ENCODE measurements at places on chromosomes 6 and 20.

DNA sequence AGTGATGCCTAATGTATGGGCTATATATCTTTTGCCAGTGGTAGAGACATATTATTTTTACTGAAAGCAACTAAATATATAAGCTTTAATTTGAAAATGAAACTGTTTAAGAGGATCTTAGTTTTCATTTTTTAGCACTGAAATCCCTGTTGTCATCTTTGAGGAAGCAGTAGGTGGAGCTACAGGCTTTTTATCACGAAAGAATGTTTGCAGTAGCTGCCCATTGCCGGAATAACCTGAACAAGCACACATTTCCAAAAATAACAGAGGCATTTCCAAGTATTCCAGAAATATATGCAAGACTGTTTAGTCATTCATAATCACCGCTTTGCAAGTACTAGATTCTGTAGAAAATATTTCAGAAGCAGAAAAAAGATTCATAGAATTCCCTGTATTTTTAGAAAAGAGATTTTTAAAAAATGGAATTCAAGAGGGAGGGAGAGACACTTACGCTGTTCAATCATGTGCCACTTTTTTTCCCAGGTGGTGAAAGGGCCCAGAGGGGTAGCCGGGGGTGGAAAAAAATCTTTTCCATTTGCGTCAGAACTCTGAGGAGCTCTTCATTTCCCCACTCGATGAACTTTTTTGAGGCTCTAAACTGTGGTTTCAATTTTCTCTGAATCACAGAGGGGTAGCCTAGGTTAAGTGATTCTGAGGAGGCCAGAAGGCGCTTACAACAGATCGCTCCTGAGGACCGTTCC lies 142.5 kb upstream of the FERMT1 start:
- DNase-seq: peak; percentile 50

GRCh38 chr20:17660667-17661066 lies 21.4 kb downstream of the RRBP1 start:
- DNase-seq: no peak

- no peak for DNase-seq
Observed at GRCh38 chr6:100592929-100593328, 128.2 kb upstream of the SIM1 start.

- DNase-seq: no peak
Observed at GRCh38 chr20:15840636-15841301, 732.5 kb downstream of the KIF16B start.

DNA sequence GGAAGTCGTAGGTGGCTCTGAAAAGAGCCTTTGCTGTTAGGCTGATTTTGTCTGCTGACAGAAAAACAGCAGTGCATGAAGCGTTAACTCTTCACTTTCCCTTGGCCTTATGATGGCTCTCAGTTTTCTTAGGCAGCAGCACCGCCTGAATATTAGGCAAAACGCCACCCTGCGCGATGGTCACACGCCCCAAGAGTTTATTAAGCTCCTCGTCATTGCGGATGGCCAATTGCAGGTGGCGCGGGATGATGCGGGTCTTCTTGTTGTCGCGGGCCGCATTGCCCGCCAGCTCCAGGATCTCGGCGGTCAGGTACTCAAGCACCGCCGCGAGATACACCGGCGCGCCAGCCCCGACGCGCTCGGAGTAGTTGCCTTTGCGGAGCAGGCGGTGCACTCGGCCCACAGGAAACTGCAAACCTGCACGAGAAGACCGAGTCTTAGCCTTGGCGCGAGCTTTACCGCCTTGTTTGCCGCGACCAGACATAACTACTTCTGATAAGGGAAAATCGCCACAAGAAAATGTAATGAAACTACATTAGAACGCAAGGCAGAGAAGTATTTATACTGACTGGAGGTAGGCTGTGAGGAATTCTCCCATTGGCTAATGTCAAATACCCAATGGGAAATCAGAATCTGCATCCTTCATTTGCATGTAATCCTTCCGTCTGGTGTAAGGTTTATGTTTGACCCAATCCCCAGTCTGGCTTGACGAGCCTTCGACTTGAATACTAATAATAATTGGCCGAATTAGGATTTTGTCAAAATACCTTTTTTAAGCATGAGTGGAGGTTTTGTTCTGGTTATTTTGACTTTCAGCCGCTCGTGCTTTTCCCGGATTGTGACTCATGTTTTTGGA lies 53.9 kb upstream of the HFE start:
- peak; percentile 95 for DNase-seq

DNA sequence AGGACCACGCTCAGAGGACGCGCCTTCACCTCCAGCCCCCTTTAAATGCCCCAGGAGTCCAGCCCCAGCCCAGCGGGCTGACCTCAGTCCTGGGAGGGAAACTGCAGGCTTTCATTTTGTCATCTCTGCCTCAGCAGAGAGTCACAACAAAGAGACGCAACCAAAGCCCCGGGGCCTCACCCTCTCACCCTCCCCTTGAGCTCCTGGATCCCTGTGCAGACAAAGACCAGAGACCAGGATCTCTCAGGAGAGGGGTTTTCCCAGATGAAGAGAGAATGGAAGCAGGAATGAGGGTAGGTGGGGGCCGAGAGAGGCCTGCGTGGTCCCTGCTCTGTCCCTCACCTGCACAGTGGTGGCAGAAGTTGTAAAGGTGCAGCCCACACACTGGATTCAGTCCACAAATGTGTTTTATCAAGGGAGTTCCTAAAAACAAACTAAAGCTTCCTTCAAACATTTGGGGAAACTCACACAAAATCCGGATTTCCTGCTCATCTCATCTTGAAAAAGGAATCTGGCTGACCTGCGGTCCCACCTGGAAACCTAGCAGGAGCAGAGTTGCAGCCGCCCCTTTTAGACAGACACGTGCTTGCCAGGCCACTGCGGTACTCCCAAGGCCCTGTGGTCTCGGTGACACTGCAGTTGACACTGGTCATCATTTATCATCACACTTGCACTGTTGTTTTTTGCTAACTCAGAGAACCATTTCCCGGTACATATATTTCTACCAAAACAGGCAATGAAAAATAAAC lies 27.1 kb downstream of the PTGIS start:
- DNase-seq: no peak

DNA sequence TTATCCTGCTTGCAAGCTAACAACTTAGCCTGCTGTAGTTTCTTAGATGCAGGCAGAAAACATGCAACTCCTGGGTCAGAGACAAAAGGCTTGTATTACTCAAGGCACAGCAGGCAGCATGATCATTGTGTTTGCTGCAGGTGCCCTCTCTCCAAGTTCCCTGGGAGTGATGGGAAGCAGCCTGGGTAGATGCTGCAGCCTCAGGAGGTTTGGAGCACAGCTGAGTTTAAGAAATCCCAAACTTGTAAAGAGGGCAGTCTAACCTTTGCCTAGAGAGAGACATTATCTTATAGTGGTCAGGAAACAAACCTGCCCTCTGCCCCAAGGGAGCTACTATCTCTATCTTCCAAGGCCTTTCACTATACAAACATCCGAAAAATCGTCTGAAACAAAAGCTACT lies 61.1 kb downstream of the PFDN4 start:
- DNase-seq: no peak

DNA sequence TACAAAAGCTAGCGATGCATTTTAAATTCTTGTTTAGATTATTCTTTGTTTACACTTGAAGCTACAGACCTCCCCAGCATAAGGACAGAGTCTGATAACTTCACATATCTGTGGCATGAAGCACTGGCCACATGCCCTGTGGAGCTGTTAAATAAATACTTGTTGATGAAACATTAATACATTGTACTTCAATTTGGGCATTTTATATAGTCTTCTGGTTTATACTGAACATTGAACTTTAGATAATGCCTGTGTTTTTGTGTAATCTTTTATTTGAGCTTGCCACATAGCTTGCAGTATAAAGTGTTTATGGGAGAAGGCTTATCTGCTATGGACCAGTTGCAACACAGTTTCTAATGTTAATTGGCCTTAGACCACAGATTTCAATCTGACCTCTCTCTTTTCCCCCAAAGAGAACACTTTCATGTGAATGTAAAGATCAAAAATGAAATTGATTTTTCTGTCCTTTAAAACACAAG lies 48.2 kb downstream of the FRK start:
- no peak for DNase-seq

DNA sequence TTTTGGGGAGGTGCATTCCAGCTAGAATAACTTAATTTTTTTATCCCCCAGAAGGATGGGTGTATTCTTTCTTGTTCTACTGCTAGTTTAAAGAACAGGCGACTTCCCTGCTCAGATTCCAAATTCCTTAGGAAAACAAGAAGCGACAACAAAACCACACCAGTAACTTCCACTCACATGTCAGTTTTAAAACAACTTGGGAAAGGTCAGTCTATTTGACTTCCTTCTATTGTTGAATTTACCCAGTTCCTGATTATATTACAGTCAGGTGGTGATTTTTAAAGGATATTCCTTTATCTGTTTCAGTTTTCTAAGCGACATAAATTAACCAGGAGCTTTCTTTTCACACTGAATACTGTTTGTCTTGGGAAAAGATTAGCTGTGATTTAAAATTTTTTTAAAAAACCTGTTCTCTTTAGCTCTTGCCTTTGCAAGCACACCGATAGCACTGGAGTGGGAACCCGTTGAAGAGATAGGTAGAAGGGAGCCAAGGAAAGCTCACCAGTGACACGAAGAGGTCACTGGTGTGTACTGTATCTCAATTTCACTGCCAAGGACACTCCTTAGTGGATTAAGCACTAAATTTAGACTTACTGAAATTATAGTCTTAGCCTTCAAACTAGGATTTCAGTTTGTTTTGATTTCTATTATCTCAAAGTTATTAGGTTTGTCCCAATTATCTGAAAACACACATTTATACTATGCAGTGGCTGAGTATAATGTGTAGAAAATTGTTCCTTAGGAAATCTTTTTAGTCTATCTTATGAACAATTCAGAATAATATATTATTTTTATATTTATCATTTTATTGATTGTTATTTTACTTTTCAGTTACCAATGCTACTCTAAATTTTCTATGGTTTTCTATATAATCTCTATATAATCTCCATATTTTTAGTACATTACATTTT lies 22.3 kb downstream of the MARCKS start:
- no peak for DNase-seq

GRCh38 chr6:161918109-161918531 lies 644.3 kb upstream of the AGPAT4 start:
- DNase-seq: no peak

- no peak for DNase-seq
Observed at GRCh38 chr6:154258064-154258757, 98.4 kb downstream of the IPCEF1 start.

DNA sequence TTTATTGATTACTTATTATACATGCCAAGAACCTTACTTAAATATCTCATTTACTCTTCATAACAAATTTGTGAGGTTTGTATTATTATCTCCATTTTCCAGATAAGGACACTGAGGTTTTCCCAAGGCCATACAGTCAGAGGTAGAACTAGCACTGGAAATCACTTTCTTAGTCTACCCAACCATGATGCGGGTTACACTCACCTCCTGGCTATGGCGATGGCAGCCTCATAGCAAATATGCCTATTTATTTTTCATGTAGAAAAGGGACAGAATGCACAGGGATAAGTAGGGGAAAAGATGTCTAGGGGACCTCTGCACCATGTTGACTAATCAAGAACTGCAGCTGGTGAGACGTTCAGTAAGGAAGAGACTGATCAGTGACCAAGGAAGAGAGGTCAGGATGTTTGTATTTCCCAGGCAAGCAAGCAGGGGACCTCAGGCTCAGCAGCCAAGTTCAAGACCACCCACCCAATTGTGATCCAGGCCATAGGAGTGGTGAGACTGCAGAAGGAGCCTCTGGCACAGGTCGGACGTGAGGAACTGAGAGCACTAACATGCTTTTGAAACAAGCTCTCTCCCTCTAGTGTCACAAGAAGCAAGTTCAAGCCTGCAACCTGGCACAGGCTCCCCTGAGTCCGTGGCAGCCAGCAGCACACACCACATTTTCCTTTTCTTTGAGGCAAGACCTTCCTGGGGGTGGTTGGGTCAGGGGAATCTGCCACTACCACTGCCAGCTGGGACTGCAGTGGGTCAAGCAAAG lies 97.8 kb downstream of the GMPR start:
- no peak for DNase-seq

DNA sequence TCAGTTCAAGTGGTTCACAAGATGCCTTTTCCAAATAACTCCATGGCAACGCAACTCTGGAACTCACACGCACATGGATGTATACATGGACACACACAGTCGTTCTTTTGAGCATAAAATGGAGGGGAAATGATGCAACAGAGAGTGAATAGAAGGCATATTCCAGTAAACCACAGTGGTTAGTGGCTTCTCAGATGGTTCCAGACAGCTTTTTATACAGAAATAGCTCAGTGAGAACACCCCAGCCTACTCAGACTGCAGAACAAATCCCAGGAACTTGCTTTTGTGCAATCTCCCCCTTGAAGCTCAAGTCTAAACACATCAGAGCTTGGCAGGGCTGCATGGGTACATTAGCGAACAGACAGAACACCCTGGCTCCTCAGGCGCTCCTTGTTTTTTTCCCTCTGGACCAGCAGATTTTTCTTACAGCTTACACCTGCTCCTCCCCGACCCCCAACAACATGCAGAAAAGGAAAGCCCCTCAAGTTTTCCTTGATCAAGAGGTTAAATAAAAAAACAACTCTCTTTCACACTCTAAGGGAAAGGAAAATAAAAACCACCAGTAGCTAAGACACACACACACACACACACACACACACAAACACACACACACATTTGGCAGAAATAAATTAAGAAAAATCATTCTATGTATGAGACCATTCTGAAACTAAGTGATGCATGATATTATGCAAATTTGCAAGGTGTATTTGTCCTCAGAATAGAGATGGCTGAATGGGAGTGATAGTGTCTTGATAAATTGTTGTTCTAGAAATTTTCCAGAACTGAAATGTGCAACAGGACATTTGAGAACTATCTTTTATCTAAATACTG lies 51.2 kb upstream of the RANBP9 start:
- no peak for DNase-seq

- DNase-seq: no peak
Observed at GRCh38 chr6:42556462-42556861, 7.4 kb upstream of the UBR2 start.

DNA sequence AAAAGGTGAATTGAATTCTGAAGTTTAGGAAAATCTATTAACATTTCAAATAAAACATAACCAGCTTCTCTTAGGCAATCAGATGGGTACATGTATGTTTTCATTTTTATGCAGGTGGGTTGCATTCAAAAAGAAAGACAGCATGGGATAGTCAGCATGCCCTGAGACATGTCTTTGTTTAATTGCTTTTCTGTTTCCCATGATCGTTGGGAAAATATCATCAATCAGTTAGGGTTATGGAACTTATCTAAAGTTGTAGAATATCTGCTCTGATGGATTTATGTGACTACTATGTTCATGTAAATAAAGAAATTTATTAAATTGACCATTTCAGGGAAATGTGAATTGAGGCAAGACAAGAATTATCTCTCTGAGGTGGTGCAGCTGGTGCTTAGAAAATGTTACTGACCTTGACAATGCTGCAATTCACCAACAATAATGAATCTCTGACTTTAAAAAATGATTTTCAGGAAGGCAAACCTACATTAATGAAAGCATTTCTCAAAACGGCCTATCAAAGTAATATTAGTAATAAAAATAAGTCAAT lies 112.7 kb downstream of the RFPL4B start:
- no peak for DNase-seq

Measured in urinary bladder (tissue), 4 donors.